ENCODE measurements at places on chromosomes 3 and 15.

DNA sequence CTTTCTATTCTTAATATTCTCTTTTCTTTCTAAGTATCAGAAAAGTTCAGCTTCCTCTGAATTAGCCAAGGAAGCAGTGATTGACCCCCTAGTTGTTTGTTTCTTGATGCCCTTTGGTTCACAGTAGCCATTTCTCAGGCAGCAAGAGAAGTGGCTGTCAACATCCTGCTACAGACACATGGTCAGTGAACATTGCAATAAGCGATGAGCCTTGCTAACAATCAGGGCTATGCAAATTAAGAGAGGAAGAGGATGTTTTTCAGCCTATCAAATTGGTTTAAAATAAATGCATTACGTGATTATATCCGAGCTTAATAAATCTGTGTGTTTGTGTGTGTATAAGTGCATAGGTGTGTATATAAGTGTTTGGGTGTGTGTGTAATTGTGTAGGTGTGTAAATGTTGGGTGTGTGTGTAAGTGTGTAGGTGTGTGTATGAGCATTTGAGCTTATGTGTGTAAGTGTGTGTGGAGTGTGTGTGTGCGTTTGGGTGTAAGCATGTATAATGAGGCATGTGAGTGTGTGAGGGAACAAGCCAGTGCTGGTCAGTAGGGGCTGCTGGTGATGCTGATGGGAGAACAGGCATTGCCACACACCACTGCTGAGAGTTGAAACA, 78.1 kb upstream of the XCR1 start:
- DNase-seq, result no peak

GRCh38 chr3:193783166-193783896, 190.3 kb downstream of the OPA1 start:
- DNase-seq, result no peak

DNA sequence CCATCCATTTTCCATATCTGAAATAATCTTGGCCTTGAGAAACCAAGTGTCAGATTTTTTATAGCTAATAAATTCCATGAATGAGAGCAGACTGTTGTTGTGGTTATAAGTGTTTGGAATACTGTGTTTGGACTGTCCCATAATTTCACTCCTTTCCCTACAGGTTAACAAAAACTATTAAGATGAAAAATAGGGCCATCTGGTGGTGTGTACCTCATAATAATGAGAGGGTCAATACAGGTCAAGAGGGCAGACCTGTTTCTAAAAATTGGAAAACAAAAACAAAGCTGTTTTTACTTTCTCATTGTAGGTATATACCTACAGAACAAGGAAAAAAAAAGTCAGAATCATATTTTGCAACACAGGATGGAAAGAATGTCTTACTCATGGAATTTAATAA, 553.8 kb upstream of the SGO1 start:
- no peak for DNase-seq

DNA sequence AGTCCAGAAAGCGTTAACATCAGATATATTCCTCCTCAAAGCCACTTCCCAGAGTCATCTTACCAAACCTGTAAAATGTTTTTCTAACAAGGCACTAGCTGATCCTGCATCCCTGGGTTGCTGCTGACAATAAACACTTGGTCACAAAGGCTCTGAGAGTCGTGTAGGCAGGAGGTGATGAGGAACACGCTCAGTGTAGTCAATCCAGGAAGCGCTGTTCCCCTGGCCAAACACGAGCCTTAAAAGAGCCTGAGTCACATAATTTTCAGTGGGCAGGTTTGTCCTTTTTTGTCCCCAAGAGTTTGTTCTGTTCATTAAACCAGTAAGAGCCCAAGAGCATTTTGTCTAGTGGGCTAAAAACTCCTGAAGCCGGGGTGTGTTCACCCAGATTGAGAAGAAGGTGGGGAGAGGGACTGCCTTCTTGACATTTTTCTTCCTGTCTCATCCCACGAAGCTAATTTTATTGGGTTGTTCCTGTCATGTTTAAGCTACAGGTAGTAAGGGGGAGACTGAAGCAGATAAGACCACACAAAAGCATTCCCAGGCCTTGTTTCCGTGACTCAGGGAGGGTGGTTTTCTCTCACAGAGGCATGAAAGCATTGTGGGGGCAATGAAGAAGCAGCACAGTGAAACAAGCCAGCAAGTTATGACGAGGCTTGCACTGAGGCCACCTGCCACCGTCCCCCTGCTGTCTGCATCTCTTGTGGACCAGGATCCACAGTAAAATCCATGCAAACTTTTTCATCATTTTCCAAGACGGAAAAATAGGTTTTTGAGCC, 73.7 kb downstream of the FOXB1 start:
- DNase-seq, result no peak

DNA sequence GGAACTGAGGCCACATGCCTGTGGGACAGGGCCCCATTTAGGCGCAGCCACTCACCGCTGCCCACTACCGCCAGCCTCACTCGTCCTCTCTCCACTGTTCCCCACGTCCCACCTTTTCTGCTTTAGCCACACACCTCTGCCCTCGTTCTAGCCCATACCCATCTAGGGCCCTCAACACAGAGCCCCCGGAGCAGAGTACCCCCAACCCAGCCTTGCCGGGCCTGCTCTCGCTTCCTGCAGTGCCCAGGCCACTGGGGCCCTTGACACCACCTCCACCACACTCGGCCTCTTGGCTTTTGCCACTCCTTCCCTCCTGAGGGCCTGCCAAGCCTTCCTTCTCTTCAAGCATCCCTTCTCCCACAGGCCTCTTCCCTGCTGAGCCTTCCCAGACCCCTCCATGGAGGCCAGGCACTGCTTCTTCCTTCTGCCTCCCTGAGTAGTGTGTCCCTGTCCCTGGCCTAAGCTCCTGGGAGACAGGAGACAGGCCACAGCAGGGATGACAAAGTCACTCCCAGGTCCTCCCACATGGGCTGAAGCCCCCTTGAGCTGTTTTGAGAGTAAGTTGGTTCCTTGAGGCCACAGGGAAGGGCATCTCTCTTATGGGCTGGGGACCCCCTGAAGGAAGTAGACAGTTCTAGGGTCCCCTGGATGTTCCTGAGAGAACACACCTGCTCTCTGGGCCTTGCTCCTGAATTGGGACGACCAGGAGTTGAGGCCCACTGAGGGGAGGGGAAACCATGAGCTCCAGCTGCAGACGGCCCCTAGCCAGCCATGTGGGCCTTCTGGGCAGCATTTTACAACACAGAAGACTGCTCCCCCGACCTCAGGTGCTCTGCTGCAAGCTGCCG, 4.4 kb downstream of the PRSS50 start:
- DNase-seq, result no peak

GRCh38 chr3:115999613-116000012, 376.3 kb downstream of the GAP43 start:
- no peak for DNase-seq

GRCh38 chr3:33006571-33007286, 55.3 kb downstream of the CCR4 start:
- DNase-seq, result no peak

GRCh38 chr3:158313338-158313927, 203.5 kb downstream of the RSRC1 start:
- no peak for DNase-seq

DNA sequence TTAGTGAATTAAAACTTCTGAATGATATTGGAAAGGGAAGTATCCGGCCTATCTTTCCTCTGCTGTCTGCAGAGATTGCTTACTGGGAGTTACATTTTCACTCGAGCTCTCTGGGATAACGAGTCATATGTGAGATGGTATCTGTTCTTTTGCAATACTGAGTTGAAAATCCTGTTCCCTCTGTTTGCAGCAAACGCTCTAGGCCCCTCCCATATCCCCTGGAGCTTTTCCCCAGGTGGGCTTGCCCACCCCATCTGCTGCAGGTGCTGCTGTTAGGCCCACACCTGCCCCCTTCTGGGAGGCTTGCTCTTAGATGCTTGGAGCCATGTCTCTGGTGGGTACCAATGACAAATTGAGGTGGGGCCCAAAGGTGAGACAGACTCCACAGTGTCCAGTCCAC, 42.7 kb upstream of the MTMR10 start:
- DNase-seq, result no peak

- no peak for DNase-seq
Observed at GRCh38 chr15:63340353-63340752, 41.3 kb downstream of the CA12 start.

DNA sequence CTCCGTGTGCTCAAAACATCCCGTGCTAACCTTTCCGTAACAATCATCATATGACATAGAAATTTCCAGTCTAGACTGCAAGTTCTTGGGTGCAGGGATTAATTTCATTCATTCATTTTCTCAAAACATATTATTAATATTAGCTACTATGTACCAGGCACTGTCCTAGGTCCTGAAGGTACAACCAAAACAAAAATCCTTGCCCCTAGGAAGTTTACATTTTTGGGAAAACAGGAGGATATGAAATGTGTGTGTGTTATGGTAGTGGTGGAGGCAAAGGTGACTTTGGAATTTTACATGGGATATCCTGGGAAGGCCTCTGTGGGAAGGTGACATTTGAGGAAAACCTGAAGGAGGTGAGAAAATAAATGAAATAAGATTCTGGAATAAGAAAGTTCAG, 222.6 kb downstream of the LRRC3B start:
- DNase-seq, result no peak

GRCh38 chr15:82838096-82838735, 28.8 kb downstream of the WHAMM start:
- no peak for DNase-seq

DNA sequence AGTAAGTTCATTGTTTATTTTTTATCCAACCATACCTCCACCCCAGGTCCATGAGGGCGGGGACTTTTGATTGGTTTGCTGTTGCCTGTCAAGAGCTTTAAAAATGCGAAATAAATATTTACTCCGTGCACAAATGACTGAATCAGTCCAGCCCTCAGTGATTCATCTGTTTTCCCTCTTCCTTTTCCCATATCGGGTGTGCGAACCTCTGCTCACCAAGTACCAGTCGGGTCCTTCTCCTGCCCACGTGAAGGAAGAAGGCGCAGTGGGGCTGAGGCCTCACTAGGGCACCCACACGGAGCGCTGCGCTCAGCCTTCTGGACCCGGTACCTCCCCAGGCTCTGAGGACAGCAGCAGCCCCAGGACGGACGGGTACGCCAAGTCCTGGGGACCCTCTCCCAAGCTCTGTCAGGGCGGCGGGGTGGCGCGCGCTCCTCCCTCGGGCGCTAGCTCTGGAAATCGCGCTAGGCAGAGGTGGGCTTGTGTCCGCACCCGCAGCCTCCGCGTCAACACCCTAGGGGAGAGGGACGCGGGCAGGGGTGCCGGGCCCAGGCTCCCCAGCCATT, 70.5 kb upstream of the EPHB3 start:
- no peak for DNase-seq

GRCh38 chr3:168591587-168591986, 495.9 kb upstream of the GOLIM4 start:
- DNase-seq, result no peak

- DNase-seq, result no peak
Observed at GRCh38 chr15:101267320-101268104, 9.8 kb downstream of the SELENOS start.

- no peak for DNase-seq
Observed at GRCh38 chr15:68481321-68481720, 49.4 kb upstream of the ITGA11 start.

- no peak for DNase-seq
Observed at GRCh38 chr15:80561500-80561899, 133.6 kb upstream of the ABHD17C start.

- DNase-seq, result no peak
Observed at GRCh38 chr15:83732770-83733169, 78.8 kb downstream of the ADAMTSL3 start.

DNA sequence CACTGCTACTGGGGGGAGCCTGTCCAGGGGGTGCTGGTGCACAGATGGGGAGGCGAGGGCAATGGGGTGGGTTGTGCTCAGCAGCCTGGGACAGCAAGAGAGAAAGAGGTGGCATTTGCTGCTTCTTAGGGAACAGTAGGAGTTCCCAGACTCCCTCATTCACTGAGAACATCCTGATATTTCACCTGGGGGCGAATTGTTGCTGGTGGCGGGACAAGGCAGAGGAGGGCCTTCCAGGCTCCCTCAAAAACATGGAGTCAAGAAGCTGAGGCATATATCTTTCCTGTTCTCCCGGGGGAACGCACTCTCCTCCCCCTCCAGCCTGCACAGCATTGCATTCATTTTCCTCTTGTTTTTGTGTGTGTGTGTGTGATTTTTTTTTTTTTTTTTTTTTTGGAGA, 65.7 kb downstream of the CDC25A start:
- DNase-seq, result no peak

DNA sequence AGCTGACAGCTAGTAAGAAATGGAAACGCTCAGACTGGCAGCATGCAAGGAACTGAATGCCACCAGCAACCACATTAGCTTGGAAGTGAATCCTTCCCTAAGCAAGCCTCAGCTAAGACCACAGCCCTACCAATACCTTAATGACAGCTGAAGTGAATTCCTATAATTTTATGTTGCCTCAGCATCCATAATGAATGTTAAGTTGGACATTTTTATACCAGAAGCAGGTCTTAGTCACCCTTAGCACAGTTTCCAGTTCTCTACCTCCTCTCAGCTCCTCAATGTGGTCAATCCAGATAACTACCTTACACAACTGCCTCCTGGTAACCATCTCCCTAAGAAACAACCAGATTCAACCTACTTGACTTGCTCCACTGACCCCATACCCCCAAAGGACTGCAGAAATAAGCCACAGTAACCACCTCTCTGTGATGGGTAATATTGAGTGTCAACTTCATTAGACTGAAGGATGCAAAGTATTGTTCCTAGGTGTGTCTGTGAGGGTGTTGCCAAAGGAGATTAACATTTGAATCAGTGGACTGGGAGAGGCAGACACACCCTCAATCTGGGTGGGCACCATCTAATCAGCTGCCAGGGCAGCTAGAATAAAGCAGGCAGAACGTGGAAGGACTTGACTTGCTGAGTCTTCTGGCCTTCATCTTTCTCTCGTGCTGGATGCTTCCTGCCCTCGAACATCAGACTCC, 33.5 kb downstream of the NEDD4 start:
- no peak for DNase-seq

- peak; percentile 61 for DNase-seq
Observed at GRCh38 chr3:5026046-5026362, 46.8 kb downstream of the BHLHE40 start.

DNA sequence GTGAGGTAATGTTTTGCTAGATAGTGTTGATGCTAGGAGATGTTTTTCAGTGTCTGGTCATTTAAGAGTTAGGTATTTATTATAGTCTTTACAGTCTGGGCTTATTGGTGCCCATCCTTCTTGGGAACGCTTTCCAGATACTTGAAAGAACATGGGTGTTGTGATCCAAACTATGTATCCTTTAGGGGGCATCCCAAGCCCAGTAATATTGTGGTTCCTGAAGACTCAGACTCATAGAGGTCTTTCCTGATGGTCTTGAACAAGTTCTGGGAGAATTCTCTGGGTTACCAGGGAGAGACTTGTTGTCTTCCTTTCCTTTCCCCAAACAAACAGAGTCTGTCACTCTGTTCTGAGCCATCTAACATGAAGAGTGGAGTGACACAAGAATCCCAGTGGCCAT, 99.7 kb upstream of the LRRC3B start:
- DNase-seq, result no peak

DNA sequence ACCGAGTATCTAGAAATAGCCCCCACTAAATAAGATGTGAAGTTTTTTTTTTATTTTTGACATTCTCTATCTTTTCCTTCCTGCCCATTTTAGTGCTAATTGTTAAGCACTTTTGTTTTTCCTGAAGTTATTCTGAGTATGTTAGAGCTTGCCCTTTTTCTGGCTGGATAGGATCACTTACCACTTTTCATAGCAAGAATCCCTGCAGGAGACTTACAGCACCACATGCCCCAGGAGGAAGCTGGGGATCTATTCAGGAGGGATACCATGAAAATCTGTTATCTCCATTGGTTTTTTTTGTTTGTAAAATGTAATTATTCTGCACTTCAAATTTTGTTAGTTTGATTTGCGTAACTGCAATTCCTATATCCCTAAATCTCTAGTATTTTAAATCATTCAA, 968.4 kb downstream of the ZPLD1 start:
- DNase-seq, result no peak
